ENCODE measurements at places on chromosomes 12 and 14.

DNA sequence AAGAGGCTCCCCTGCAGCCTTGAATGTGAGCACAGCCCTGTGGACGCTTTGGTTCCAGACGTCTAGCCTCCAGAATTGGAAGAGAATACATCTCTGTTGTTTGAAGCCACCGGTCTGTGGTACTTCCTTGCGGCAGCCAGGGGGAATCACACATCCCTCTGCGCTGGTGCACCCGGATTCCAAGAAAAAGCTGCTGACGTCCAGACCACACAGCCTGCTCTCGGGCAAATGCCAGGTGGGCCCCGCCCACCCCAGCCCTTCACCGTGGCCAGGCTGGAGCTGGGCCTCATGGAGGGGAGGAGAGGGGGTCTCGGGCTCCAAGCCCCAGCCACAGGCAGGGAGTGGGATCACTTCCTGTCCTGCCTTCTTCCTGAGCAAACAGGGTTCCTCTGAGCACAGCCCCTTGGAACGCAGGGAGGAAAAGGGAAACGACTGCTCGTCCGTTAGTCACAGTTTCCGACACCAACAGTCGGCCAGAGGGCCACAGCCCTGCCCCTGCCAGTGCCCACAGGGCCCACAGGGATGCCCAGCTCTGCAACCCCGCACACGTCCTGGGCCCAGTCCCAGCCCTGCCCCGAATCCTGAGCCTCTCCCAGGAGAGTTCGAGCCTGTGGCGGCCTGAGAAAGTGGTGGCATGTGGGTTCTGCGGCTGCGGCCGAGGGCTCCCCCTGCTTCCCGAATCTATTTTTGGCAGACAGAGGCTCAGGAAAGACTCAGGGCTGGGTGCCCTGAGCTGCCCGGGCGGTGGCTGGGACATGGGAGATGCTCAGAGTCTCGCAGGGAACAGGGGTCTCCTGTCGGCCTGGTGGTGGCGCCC lies 85.3 kb downstream of the RFLNA start:
- DNase-seq, result no peak

DNA sequence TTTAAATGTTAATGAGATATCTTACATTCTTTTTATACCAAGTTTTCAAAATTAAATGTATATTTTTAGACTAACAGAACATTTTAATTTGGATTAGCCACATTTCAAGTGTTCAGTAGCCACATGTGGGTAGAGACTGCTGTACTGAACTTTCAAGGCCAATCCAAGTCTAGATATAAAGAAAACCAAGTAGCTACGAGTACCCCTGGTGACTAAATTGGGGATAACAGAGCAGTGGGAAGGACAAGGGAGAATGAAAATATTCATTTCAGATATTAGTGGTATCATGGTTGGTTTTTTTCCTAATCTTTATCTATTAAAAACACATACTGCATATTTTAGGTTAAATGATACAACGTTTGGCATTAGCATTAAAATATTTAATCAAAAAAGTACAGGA lies 69.4 kb upstream of the RHOJ start:
- no peak for DNase-seq

GRCh38 chr14:51472881-51473280 lies 178.8 kb upstream of the FRMD6 start:
- DNase-seq, result no peak

GRCh38 chr12:88035907-88036289 lies 6.7 kb upstream of the C12orf50 start:
- peak; percentile 3 for DNase-seq

DNA sequence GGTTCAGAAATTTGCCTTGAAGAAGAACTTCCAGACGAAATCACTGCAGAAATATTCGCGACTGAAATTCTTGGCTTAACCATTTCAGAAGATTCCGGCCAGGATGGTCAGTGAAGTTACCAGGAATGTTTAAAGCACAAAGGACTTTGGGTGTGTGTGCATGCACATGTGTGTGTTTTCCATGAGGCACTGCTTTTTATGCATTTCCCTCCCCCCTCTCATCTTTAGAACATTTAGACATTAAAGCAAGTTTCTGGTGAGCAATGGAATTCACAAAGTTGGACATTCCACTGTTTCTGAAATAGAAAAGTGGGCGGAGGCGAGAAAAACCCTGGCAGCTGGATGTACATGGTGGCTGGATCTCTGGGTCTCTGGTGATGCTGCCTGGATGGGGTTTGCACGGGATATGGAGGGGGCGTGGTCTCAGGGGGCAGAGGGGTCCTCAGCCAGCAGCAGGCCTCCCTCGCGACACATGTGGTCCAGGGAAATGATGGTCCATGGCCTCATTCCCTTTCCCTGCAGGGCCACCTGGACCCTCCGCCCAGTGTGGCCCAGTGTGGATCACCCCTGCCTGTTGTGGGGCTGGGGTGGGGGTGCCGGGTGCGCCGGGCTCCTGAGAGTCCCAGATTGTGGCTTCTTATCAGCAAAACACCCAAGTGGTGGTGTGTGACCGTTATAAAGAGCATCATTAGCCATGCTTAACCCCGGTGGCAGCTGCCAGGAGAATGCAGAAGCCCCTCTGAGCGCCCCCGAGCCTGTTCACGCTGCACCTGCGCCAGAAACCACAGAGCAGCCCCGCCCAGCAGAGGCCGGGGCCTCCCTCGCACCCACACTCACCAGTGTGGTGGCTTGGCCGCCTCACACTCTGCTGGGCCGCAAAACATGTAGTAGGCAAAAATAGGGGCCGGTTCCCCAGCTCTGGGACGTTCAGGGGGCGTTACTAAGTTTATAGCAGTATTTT lies 17.8 kb upstream of the BCL7A start:
- DNase-seq, result no peak

GRCh38 chr12:123150744-123151456 lies at the start of gene PITPNM2:
TSS of gene PITPNM2 (minus strand) at chr12:123151090. CDS start at chr12:123034590, 116,500 bp downstream.
- no peak for DNase-seq

DNA sequence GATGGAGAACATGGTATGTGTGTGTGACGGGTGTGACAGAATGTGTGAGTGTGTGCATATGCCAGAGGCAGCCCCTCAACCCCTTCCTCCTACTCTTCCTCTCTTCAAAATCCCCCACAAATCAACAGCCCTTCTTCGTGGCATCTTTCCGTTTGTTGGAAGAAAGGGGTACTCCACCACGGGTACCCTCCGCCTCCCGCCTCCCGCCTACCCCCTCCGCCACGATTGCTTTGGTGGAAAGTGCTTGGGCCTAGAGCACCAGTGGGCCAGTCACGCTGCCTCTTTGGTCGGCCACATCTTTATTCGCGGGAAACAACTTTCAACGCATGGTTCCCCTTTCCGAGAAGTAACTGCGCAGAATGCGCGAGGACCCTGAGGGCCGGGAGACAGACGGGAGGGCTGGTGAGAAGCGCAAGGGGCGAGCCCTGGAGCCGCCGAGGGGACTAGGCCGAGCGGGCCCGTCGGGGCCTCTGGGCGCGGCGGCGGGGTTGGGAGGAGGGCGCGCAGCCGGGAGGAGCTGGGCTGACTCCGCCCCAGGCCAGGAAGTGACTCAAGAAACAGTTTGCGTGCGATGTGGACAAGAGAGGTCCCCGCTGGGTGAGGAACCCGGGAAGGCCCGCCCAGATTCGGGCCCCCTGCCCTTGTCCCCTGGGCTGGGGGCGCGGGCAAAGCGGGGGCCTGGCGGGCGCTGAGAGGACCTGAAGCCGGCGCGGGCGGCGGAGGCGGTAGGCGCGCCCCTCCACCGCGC lies at the start of the genes CBLN3 and KHNYN:
Gene CBLN3 (minus strand): TSS at position 274 of the 748 bp plus-strand sequence. CDS start 614 bp downstream, outside the sequence.
Gene KHNYN (plus strand): TSS at position 560 of the 748 bp plus-strand sequence. CDS start 777 bp downstream, outside the sequence.
- DNase-seq, result peak; percentile 55

DNA sequence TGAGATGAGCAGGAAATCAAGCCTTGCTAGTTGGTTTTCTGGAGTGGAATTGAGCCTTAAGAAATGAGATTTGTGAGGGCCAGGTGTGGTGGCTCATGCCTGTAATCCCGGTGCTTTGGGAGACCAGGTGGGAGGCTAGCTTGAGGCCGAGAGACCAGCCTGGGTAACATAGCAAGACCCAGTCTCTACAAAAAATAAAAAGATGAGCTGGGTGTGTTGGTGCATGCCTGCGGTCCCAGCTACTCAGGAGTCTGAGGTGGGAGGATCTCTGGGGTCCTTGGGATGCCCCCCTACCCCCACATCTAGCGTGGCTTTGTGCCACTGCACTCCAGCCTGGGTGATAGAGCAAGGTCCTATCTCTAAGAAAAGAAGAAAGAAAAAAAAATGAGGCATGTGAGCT lies 104.2 kb upstream of the RTL1 start:
- DNase-seq, result no peak

DNA sequence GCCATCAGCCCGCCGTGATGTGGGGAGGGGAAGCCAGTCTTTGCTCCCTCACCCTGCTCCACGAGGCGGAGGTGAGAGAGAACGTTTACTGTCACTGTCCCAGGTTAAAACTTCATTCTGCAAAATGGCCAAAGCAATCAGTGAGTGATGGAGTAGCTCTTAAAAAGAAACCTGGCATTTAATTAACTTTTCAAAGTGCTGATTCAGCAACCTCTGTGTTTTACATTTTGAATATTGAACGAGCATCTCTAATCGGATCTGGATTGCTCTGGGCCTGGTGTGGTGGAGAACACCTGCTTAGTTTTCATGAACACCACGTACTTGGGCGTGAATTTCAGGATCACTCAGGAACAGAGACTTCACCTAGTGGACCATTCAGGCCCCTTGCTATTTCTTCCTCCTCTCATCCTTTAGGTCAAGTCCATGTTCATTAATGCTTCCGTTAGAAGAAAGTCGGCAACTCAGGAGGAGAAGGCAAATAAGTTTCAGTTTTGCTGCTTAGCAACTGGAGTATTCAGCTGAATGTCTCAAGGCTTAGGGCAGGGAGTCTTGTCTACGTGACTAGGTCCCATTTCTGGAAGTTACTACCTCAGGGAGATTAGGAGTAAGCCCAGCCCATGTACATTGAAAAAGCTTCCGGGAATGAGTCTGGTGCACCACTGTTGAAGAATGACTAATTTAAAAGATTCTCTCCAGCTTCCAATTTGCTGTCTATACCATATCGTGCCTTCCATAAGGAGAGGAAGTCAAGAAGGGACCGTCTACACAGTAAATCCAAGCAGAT lies 68.2 kb downstream of the IFT43 start:
- no peak for DNase-seq

GRCh38 chr12:70852416-70853150 lies 68.0 kb downstream of the PTPRR start:
- no peak for DNase-seq

GRCh38 chr14:31371646-31372045 lies 48.7 kb downstream of the HEATR5A start:
- DNase-seq, result no peak

GRCh38 chr12:124778411-124778810 lies 85.3 kb downstream of the SCARB1 start:
- no peak for DNase-seq

- DNase-seq, result no peak
Observed at GRCh38 chr12:95548539-95549391, 2.5 kb downstream of the USP44 start.

- no peak for DNase-seq
Observed at GRCh38 chr12:124125203-124125871, 152.3 kb downstream of the ZNF664 start.

GRCh38 chr14:85040046-85040685 lies 489.8 kb upstream of the FLRT2 start:
- no peak for DNase-seq

DNA sequence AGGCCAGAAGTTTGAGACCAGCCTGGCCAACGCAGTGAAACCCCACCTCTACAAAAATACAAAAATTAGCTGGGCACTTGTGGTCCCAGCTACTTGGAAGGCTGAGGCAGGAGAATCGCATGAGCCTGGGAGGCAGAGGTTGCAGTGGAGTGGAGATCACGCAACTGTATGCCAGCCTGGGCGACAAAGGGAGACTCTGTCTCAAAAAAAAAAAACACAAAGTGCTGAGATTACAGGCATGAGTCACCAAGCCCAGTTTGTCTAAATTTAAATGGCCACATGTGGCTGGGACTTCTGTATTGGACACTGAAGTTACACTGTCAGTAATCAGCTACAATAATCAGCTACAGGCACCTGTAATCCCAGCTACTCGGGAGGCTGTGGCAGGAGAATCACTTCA lies 100.9 kb upstream of the AEBP2 start:
- DNase-seq, result no peak

- DNase-seq, result no peak
Observed at GRCh38 chr14:61160798-61161197, 120.3 kb downstream of the TMEM30B start.

DNA sequence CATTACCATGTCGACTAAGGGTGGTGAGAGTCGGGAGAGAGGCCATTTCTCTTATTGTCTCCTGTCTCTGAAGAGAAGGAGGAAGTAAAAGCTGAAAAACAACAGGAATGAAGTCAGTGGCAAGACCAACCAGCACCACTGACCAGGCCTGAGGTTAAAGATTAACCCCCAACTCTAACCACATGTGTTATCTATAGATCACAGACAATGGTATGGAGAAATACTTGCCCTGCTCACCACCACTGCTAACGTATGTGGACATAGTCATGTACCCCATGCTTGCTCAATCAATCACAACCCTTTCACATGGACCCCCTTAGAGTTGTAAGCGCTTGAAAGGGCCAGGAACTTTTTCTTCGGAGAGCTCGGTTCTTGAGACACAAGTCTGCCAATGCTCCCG lies 690.9 kb upstream of the LMO3 start:
- no peak for DNase-seq

DNA sequence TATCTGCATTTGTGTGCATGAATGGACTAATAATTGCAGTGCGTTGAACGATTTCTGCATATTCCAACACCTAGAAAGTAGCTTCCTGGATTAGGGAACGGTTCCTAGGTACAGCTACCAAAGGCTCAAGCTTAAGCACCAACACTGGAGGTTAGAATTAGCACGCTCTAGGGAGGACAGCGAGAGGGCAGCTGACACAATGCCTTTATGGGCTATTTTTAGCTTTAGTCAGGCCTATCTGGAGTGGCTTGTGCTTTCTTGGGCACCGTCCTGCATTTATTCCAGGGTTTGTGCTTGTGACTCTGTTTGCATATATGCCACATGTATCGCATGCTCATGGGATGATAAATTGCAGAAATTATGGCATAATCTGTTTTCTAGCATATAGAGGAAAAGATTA lies 13.7 kb downstream of the ETV6 start:
- no peak for DNase-seq

DNA sequence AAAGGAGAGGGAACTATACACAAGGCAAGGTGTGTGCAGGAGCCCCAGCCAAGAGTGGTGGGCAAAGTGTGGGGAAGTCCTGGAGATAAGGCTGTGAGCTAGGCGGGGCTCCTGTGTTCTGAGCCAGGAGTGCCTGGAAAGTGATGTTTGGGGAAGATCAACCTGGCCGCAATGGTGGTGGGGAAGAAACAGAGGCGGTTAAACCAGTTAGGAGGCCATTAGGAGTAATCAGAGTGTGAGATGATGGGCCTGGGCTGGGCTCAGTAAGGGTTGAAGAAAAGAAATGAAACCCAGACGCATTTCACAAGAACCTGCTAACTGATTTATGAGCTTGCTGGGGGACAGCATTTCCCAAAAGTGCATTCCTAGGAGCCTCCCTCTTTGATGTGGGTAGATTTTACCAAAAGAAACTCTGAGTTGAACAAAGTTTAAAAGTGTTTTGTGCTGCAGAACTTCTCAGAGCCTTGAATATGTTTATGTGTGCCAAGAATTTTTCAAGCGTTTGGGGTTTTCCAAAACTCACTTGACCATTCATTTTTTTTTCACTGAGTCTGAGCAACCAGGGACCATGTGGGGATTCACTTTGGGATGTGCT lies 34.2 kb upstream of the LRP1-AS start:
- DNase-seq, result no peak

GRCh38 chr12:30878024-30878423 lies 48.5 kb upstream of the TSPAN11 start:
- no peak for DNase-seq

Data from NT2/D1 (cell line).